ENCODE measurements at places on chromosomes 7 and 10.

- no peak for DNase-seq
Measured at GRCh38 chr7:104536956-104537355, 208.6 kb downstream of the LHFPL3 start.

GRCh38 chr7:27771111-27771510, 31.1 kb downstream of the TAX1BP1 start:
- no peak for DNase-seq

DNA sequence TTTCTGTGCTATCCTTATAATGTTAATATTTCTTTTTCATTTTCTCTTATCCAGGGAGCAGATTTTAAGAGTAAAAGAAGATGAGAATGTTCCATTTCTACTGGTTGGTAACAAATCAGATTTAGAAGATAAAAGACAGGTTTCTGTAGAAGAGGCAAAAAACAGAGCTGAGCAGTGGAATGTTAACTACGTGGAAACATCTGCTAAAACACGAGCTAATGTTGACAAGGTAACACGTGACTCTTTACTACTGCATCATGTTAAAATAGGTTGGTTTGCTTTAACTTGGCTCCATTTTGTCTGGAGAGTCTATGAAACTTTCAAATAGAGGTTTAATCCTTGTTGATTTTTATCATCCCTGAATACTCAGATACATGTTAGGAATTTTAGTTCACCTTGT, 73.3 kb downstream of the RALA start:
- DNase-seq, result no peak

GRCh38 chr10:80405626-80406025, 2.7 kb upstream of the PRXL2A start:
- DNase-seq, result no peak

- no peak for DNase-seq
Measured at GRCh38 chr7:78493401-78493800, 694.8 kb downstream of the PHTF2 start.

DNA sequence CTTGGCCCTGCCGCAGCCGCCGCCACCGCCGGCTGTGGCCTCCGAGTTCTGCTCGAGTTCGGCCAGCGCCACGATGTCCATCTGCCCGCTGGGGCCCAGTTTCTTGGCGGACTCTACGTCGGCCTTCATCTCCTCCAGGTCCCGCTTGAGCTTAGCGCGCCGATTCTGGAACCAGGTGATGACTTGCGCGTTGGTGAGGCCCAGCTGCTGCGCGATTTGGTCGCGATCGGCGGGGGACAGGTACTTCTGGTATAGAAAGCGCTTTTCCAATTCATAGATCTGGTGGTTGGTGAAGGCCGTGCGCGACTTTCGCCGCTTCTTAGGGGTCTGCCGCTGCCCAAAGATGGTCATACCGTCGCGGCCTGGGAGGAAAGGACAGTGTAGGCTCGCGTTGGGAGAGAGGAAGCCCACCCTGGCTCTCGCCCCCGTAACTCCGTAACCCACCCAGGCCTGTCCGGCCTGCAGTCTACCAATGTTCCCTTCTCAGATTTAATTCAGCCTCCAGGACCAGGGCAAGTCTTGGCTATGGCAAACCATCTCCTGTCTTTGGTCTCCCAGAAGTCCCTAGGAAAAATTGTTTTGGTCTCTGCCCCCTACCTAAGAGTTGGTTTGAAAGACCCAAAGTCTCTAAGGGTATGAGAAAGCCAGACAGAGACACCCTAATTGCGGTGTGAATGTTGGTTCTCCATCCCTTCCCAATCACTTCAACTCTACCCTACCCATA, 1.7 kb downstream of the LBX1 start:
- no peak for DNase-seq

GRCh38 chr7:98256431-98256830, 4.4 kb upstream of the TECPR1 start:
- no peak for DNase-seq
